ENCODE measurements at places on chromosomes 12 and 14.

GRCh38 chr14:85463512-85463911 lies 66.4 kb upstream of the FLRT2 start:
- no peak for ATAC-seq

DNA sequence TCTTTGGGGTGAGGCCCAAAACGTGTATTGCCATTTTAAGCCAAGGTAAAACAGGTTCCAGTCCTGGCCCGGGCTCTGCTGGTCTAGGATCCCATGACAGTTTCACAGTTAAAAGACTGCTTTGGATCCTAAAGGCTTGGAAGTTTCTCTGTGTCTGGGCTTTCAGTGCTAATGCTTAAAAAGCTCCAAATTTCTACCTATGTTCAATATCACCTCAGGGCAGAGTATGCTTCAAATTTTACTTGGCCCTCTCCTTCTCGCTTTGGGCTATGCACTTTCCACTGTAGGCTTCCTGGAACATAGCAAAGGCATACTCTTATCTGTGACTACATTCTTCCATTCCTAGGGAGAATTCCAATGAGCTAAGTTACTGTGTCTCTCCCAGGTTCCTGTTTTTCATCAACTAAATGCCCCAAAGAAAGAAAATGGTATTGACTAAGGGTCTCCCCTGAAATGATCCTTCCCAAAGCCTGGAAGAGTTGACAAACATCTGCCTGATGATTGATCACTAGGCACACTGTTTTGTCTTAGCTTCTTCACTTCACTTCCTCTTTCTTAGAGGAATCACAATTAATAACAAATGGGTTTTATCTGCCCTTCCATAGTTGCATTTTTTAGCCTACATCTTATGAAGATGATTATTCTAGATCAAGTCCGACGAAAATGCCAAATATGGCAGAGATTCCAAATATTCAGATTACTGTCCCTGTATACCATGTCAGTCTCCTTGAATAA lies 79.4 kb downstream of the TMTC2 start:
- peak; percentile 34 for ATAC-seq

DNA sequence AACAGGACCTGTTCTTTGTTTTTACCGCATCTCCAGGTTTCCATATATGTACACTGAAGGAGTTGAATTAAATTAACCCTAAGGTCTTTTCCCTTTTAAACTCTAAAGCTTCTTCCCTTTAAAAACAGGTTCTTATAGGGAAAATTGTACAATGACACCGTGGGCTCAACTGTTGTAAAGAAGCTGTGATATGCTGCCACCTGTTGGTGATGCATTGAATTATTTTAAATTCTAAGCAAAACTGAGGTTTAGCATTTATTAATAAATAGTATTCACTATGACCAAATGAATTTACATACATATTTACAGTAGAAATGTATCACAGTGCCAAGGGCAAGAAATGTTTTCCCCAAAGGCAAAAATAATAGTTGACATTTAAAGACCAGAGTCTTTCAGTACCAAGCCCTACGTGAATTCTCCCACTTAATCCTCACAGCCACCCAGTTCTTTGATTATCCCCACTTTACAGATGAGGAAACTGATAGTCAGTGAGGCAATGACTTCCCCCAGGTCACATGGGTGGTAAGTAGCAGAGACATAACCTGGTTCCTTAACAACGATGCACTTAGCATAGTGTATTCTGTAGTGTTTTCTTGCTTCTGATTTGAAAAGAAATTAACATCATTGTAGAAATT lies 35.7 kb upstream of the TMEM263 start:
- peak; percentile 86 for ATAC-seq

DNA sequence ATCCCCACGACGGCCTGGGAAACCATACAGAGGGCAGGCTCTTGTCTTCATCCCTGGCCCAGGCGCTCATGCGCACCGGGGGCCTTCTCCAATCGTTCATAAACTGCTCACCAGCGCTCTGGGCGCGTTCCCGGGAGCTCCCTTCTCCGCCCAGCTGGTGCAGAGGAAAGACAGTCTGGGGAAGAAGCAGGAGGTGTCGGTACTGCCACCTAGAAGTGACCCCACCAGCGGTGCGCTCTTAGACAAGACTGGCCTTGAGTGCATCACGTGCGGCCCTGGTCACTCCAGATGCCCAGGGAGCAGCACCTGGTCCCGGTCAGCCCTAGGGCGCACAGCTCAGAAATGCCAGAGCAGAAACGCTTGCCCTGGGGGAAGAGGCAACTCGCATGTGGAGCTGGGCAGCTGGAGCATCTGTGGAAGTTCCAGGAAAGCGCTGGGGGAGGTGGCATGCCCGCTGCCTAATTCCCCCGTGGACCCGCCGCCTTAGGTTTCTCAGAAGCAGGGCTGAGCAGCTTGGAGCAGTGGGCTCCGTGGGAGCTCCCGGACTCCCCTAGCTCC lies 2.5 kb downstream of the GSC start:
- no peak for ATAC-seq

GRCh38 chr12:28939427-28939826 lies 209.7 kb upstream of the FAR2 start:
- peak; percentile 51 for ATAC-seq

- ATAC-seq, result peak; percentile 68
Measured at GRCh38 chr12:54526812-54527630, 22.4 kb upstream of the PDE1B start.

- ATAC-seq, result no peak
Measured at GRCh38 chr14:70654632-70655031, 12.9 kb downstream of the TTC9 start.

DNA sequence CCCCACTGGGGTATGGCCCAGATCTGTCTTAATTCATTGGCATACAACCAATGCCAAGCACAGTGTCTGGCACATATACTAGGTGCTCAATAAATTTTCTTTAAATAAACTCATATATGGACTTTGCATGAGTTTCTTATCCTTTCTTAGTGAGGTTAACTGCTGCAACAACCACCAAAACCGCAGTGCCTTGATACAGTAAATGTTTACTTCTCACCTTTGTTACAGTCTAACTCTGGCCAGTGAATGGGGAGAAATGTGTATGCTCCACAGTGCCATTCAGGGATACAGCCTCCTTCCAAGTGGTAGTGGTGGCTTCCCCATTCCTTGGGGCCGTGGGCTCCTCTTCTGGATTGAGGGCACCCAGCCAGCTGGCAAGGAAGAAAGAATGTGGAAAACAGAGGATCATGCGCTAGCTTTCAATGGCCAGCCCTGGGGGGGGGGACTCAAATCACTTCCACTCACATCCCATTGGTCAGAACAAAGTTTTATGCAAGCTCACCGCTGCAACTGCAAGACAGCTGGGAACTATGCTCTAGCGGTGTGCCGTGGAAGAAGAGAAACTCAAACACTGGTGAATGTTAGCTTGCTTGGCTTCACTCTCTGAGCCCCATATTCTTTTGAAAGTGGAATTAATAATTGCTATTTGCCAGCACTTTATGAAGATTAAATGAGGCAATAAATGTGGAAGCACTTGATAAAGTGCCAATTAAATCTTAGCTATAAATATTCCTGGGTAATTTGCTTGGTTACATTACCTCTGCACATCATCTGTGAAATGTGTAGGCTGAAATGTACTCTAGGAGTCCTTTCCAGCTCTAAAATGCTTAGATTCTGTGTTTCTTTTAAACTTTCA lies 51.0 kb upstream of the SOCS2 start:
- ATAC-seq, result peak; percentile 23

DNA sequence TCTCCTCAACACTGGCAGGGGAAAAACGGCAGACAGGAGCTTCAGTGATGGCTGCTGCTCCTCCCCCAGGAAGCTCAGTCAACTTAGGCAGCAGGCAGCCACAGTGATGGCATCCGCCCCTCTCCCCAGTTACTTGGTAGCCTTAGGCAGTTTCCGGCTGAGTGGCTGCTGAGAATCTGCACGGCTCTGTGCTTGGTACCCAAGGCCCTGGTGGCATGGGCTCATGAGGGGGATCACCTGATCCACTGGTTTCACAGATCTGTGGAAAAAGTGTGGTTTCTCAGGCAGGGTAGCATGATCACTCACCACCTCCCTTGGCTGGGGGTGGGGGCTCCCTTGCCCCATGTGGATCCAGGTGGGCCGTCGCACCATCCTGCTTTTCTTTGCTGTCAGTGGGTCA lies 244.6 kb upstream of the MDGA2 start:
- no peak for ATAC-seq

DNA sequence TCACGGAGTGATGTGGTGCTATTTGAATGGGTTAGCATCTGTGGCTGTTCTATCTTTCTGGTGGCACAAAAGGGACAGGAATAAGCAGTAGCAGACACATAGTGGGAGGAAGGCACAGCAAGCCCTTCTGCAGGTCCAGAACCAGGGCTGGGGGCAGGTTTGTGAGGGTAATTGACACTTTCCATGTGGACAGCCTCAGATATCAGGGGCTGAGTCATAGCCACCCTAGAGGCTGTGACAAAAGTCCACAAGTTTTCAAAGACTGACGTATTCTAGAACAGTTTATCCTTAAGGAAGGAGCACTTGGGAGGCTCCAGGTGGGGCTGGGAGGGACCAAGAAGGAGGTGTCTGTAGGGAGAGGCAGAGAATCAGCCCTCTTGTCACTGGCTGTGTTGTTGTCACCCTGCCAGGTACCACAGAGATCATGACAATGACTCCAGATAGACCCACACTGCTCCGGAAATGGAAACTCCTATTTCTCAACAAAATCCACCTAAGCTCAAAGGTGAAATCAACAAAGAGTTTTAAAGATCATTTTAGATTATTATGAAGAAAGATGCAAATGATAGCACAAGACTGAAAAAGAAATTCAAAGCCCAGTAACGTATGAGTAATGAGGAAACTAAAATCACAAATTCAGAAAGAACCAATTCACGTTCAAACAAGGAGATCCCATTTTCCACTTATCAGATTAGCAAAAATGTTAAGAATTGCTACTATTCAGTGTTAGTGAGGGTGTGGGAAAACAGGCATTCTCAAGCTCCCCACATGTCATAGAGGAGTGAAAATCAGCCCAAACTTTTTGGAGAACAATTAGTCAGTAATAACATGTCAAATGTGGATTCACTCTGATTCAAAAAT lies 48.3 kb downstream of the NFKBIA start:
- ATAC-seq, result peak; percentile 54

DNA sequence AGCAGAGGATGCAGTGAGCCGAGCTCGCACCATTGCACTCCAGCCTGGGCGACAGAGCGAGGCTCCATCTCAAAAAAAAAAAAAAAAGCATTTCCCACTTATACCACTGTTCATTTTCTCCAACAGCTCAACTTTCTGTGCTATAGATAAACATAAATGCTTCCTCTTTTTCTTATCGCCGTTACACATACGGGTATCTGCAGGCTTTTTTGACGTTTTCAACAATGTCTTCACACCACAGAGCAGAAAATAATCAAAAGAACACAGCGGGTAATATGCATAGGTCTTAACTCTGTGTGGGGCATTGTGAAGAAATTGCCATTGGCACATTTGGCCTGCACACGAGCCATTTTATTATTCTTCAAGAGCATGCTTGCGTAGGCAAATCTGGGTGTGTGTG lies 86.4 kb downstream of the CAPZA3 start:
- ATAC-seq, result no peak

DNA sequence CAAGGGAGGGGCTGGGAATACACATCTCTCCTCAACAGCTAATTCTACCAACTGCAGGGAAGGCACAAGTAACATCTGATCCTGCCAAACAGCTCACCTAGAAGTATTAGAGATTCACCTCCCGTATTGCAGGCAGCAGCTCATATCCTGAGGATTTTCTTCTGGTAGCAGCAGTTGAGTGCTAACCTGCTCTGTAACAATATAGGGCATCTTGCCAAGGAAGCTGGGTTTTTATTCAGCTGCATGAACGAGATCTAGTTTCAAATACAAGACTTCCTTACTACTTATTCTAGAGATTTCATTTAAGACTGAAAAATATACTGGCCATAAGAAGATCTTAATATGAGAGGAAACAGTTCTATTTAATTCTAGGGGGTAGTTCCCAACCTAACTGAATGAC lies 261.4 kb upstream of the USP15 start:
- ATAC-seq, result no peak

DNA sequence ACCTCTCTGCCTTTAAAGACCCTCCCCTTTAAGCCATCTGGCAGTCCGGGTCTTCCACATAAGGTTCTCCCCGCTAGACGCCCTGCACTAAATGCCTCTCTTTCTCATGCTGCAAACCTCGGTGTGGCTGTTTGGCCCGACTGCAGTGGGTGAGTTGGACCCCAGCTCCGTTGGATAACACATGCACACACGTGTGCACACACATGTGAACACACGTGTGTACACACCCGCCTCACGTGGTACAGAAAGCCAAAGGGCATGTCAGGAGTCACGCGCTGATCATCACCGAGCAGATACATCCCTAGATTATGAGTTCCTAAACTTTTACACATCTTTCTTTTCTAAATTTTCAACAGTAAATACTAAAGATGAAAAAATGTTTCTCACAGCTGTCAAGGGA lies 68.3 kb downstream of the RIMBP2 start:
- no peak for ATAC-seq

DNA sequence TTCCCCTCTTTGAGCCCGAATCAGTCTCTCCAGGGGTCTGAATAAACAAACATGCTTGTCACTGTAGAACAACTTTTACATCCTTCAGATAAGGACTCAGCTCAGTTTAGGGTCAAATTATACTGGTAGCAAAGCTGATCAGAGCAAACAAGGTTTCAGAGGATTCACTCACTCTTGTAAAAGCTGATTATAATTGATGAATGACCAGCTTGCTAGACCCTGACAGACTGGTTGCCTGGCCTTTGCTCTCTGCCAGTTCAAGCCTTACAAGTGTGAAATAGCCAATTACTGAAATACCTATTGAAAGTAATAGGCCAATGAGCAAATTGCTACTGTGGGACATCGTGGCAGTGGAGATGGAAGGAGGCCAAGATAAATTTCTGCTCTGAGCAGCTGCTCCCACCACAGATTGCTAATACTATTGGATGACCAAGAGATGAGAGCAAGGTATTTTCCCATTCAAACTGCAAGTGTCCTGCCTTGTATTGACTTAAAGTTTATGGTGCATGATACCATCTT lies 177.6 kb downstream of the PDZRN4 start:
- ATAC-seq, result no peak

GRCh38 chr12:7985802-7986418 lies 46.6 kb upstream of the FOXJ2 start:
- no peak for ATAC-seq

DNA sequence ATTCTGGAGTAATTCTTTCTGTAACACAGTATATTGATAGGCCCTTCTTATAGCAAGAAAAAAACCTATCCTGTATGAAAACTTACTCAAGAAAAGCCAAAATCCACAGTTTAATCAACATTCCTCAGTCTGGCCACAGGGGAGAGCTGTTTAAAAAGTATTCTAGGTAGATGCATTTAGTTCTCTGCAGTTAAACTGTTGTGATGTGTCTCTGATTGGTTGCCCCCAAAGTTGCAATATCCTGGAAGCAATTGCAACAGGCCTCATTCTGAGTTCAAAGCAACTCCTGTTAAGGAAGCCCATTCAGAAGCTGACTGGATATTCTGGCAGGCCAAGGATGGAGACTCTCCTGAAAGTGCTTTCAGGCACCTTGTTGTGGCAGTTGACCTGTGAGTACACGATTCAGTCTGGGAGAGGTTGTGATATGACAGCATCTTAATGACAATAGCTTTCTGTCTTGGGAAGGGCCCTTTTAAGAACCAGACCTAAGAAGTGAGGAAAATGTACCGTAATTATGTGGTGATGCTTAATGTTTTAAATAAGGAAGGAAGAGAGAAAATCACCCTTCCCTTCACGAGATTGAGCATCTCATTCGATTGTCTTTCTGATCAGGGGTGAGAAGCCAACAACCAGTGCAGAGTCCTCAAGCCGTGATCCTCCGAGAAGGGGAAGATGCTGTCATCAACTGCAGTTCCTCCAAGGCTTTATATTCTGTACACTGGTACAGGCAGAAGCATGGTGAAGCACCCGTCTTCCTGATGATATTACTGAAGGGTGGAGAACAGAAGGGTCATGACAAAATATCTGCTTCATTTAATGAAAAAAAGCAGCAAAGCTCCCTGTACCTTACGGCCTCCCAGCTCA lies 420.7 kb downstream of the DAD1 start:
- ATAC-seq, result no peak
